ACHN (cell line): ENCODE measurements at places on chromosomes 2 and 18.

DNA sequence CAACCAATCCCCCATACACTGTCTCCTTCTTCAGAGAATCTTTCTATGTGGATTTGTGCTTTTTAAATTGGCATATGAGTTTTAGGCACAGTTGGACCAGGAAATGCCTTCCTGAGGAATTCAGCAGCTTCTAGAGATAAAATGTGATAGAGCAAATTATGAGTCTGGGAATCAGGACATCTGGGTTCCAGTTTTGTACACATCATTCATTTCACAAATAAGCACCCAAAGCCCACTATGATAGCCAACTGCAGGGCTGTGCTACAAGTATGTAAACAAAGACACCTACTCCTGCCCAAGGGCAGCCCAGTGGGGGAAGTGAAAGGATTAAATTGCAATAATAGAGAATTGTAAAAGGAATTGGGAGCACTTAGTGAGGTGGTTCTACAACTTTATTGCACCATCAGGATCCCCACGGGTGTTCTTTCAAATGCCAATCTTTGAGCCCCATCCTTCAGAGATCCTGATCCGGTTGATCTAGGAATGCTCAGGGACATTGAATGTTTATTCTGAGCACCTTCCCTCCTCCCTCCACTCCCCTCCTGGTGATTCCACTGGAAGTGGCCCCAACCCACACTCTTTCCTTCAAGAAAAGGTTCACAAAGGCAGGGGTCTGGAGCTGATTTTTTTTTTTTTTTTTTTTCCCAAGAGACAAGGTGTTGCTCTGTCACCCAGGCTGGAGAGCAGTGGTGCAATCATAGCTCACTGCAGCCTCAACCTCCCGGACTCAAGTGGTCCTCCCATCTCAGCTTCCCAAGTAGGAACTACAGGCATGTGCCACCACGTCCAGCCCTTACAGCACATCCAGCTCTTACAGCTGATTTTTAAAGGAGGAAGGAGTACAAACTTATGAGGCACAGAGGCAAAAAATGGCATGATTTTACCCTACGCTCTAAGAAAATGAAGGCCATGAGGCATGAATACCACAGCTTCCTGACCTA lies 11.1 kb upstream of the KCMF1 start:
- no peak for DNase-seq

DNA sequence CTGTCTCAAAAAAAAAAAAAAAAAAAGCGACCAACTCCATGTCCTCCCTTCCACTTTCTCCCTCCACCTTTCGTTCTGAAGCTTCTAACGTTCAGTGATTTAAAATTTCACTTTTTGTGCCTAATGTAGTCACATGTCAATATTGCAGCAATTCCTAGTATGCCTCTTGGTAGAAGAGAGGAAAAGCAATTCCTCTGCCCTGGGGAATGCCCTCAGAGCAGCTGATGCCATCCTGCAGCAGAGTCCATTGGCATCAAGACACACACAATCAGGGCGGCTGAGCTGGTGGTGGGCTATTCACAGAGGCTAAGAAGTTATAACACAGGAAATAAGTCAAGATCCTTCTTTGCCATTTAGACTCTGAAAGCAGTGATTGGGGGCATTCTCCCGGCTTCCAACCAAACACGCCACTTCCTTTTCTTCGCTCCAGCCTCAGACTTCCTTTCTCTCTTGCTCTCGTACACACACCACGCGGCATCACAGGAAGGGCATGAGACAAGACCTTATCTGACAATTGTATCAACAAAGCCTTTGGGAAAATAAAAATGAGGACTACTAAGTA lies 71.9 kb downstream of the MOGAT1 start:
- no peak for DNase-seq

DNA sequence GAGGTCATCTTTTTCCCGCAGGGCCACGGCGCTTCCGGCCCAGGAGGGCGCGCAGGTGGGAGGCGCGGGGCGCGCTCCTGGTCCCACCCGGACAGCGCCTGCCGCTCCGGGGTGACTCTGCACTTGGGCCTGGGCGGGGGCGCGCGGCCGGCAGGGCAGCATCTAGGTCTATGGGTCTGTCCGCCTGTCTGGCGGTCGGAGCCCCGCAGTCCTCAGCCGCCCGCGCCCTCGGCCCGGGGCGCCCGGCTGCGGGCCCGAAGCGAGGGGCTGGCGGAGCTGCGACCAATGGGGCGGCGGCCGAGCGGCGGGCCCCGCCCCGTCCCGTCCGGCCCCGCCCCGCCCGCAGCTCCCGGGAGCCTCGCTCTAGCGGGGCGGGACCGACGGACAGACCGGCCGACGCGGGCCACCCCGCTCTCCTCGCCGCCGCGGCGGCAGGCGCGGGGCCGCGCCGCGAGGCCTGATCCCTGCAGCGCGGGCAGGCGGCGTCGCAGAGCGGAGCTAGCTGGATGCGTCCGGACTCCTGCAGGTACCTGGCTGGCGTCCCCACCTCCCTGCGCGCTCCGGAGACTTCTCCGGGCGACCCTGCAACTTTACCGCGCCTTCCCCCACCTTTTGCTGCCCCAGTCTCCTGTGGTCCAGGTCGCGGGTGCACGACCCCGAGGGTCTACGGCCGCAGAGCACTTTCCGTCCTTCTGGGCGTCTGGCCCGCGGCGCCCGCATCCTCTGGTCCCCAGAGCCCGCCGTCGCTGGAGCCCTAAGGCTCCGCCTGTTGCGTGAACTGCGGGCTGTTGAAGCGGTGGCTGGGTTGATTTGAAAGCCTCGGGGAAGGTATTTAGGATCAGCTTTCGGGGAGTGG lies at the start of gene KCNS3:
TSS of gene KCNS3 (plus strand) at position 387 of the 856 bp plus-strand sequence. CDS start 52,342 bp downstream, outside the sequence.
- DNase-seq: peak; percentile 77

GRCh38 chr2:61420991-61421544 lies 49.8 kb downstream of the USP34 start:
- no peak for DNase-seq

- DNase-seq: no peak
Measured at GRCh38 chr2:213265679-213266078, 18.6 kb upstream of the SPAG16 start.

DNA sequence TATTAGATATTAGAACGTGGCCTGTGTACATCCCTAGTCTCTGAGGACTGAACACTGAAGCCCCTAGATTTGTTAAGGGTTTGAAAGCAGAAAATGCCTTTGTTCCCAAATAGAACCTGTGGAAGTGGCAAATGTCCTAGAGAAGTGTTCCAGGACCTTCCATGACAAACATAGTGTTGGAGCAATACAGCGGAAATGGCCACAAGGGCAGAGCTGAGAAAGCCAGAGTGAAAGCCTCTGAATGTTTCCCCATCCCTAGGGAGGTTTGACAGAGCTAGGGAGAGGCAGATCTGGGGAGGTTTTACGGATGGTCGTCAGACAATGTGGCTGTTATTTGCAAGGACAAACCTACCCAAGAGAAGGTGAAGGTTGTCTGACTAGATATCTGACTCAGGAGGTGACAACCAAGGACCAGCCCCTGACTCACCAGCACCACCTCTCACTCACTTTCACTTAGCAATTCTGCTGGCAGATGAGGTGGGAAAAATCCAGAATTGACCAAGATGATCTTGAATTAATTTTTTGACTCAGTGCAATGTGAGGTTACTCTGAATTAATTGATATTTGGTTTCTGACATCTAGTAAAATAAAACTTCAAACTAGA lies 24.1 kb downstream of the RBM43 start:
- DNase-seq: no peak

DNA sequence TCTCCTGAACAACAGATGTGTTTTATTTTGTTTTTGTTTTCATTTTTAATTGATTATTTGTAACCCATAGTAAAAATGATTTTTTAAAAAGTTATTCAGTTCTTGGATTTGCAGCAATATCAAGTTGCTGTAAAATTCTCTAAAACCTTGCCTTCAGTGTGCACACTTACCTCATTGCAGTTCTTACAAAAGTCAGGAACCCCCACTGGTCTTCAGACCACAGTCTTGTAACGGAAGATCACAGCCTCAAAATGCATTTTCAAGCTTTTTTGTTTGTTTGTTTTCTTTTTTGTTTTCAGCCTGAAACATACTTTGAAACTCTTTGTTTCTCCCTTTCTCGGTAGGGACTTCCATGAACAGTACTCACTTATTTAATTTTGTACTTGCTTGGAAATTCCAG lies 1012.8 kb upstream of the GYPC start:
- no peak for DNase-seq

DNA sequence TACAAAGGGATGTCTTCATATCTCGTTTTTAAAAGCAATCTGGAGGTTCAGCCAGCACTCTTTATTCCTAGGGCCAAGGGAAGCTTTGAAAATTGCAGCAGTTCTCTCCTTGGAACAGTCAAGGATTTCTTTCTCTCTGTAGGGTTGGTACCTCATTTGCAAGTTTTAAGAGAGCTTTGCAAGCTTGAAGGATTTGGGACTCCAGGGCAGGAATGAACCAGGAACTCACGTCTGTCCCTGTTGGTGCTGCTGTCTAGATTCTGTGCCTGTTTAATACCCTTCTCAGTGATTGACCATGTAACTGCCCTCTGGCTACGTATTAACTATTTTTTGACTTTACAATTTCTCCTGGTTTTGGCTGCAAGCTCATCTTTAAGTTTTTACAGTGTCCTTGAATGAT lies 262.5 kb upstream of the ST6GAL2 start:
- no peak for DNase-seq

- DNase-seq: no peak
Measured at GRCh38 chr2:228875152-228875900, 395.8 kb downstream of the PID1 start.

- no peak for DNase-seq
Measured at GRCh38 chr2:27053776-27054175, 2.3 kb downstream of the AGBL5 start.

DNA sequence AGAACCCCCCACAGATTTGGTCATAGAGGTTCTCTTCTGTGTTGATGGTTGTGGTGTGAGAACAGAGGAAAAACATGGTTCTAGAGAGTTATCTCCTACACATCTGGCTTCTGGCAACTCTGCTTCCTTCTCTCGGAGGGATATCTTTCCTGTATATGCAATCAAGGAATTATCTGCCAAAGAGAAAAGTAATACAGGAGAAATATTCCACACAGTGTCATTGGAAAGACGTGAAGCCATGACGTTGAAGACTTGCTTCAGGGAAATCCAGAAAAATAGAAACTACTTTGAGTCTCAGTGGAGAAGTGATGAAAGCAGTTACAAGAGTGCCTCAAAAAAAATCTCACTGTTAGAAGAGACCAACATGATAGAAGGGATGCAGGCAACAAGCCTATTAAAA lies 78.5 kb downstream of the RAB31 start:
- no peak for DNase-seq

DNA sequence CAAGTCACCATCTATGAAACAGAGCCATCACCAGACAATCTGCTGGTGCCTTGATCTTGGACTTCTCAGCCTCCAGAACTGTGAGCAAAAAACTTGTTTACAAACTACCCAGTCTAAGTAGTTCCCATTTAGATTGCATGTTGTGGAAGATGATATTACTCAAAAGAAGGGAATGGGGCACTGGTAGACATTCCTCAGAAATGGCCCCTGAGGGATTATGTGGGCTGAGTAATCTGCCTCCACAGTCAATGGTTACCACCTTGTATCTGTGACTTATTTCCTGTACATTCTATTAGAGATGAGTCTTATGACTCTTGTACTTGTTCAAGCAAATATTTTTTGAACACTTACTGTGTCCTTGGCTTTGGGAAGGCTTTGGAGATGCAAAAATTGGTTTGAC lies 160.4 kb downstream of the NUP35 start:
- DNase-seq: no peak

DNA sequence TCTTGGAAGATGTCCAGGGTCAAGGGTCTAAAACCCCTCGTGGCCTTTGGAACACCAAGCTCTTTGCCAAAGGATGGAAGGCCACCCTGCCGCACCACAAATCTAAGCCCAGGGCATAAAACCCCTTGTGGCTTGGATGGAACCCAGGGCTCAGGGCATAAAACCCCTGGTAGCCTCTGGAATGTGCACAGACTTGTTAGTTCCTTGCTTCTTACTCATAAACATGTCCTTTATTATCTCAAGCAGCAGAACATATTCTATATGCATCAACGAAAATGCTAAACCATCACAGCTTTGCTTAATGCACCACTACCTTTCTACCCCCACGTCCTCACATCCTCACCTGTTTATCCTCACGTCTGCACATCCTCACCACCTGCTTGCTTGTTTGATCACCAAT lies 998.0 kb downstream of the DSC3 start:
- DNase-seq: no peak

DNA sequence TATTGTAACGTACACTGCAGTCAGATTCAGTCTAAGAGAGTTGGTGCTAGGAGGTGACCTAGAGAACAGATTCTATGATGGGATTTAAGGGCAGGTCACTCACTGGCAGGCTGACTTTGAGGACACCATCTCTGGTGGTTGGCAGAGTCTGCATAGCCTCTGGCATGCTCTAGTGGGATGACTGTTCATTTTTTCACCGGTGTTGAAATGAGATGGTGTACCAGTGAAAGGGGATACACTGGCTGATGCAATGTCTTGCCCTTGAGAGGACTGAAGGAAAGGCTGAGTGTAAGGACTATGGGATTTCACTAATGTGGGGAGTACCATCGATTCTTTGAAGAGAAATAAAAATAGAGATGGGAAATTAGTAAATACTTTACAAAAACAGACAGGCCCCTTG lies 186.9 kb upstream of the PIEZO2 start:
- no peak for DNase-seq

DNA sequence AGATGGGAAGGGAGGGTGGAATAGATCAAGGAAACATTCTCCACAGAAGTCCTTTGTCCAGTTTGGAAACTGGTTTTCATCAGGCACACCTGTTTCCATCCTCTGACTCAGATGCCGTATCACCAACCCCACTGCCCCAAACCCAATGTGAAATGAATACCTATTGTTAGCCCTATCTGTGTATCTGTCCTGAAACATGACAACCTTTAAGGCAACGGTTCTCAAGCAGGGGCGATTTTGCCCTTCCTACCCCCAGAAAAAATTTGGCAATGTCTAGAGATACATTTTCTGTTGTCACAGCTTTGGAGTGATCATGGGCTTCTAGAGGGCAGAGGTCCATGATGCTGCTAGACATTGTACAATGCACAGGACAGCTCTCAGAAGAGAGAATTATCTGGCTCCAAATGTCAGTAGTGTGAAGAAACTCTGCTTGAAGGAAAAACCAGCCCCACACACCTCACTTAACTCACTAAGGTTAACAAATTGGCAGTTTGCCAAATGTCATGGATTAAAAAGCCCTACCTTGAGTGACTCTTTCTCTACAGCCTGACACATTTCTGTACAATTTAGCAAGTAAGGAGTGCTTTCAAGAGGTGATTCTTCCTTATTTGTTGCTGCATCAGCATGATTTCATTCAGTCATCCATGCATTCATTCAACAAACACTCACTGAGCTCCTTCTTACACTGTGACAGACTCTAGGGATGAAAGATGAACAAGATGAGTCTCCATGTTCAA lies 3.4 kb downstream of the SCTR start:
- no peak for DNase-seq

- no peak for DNase-seq
Measured at GRCh38 chr2:172991031-172991430, 84.6 kb upstream of the MAP3K20 start.
